ENCODE measurements at places on chromosomes 1 and 21. TPM values are rescaled to one million over a fixed set of nuclear protein-coding genes. Genes with fewer than 3 reads are reported as not detected.

GRCh38 chr1:40404670-40405462 is 31.3 kb downstream of the SMAP2 start:
- no peak for DNase-seq

DNA sequence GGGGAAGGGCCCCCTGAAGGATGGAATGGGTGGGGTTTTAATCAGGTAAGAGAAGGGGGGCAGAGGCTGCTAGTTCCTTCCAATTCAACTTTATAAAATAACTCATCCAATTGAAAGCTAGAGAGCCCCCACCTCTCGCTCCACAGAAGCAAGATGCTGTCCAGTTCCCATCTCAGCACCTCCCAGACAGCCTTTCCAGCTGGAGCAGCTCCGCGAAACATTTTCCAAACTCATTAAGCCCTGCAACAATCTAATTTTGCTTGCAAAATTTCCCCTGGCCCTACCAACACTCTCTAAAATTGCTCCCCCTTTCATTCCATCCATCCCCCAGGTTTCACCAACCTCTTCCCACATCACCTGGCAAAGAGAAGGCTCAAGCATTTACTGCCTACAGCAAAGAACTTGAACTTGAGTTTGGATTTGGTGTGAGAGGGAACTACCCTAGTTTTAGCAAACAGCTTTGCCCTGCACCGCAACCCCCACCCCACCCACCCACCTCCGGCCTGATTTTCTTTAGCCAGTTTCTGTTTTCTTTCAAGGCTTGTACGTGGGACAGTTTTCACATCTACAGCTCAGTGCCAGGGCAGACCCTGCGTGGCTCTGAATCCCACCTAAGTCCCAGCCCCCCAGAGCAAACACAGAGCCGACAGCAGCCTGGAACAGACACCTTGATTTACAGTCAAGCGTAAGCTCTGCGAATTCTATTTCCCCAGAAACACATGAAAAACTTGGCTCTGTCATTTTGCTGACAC is 46.7 kb downstream of the SYF2 start:
- DNase-seq, result peak; percentile 37

- DNase-seq, result no peak
These were observed 396.0 kb downstream of the AGBL4 start for GRCh38 chr1:49627781-49628180.

GRCh38 chr1:17350083-17350482 is 21.9 kb upstream of the PADI6 start:
- DNase-seq, result no peak

DNA sequence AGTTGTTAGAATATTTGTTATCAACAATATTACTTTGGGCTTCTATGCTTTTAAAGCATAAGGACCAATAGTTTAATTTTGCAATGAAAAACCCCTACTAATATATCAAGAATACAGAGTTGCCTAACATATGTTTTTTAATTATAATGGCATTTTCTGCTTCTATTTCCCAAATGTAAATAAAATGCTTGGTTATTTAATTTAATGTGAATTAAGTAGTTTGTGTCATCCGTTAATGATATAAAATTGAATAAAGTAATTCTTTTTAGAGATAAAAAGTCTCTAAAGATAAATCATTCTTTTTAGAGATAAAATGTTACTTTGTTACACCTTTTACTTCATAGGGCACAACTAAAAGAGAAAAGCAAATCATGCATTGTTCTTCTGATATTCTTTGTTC is 583.7 kb upstream of the ADGRL2 start:
- DNase-seq, result no peak

DNA sequence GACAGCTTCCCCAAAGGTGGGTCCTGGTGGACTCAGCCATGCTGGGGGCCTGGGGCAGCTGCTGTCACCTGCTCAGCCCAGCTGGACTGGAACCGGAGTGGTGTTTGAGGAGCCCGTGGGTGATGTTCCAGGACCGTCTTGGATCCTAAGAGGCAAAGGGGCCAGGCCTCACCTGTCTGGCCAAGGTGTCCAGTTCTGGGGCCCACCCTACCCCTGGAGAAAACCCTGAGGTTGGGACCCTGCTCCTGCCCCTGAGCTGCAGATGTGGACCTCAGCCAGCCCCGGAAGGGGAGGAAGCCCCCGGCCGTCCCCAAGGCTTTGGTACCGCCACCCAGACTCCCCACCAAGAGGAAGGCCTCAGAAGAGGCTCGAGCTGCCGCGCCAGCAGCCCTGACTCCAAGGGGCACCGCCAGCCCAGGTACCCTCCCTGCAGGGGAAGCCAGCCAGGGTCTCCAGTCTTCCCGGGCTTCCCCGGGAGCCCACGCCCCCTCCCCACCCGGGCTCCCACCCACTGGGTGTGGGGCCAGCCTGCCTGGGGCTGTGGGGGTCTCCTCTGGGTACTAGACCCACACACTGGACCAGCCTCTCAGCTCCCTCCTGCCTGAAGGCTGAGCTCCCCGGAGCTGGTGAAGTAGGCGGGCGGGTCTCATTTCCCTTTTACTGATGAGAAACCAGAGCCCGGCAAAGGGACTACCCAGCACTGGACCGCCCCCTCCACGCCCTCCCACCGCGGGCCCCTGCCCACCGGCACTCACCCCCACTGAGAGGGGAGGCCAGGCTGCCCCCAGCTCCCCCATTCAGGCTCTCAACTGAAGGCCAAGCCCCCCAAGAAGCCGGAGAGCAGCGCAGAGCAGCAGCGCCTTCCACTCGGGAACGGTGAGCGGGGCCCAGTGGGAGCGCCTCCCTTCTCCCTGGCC is 1.3 kb downstream of the AIRE start:
- no peak for DNase-seq

The YY1AP1 gene
- total RNA-seq, result 6,578 TPM

The SYT14 gene
- under 0.01 TPM for total RNA-seq

The GPR25 gene
- total RNA-seq, result 0.28 TPM
